AG08395 (cell line): ENCODE measurements at places on chromosomes 1 and 21.

- DNase-seq = no peak
These were observed 22.1 kb downstream of the CRYAA start for GRCh38 chr21:43190951-43191350.

DNA sequence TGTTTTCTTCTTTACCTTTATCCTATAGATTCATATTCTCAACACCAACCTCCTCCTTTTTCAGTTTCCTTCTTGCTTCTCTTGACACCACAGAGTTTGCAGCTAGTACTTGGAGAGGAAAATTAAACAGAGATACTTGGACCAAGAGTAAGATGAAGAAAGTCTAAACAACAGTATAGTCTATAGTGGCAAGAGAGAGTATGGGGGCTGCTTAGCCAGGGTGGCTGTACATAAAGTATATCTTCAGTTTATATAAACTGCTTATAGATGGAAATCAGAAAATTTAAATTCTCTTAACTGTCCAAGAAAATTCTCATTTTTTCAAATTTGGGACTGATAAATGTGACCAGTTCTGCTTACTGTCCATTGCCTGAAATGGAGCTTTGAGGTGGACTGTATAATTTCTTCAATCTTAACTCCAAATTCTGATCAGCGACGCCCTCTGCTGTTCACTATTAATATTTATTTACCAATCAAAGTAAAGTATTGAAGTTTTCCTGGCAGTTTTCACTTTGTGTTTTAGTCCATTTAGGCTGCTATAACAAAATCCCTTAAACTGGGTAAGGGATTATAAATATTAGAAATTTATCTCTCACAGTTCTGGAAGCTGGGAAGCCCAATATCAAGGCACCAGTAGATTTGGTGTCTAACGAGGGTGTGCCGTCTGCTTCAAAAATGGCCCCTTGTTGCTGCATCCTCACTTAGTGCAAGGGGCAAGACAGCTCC, 14.8 kb upstream of the METTL18 start:
- DNase-seq = peak; percentile 45

GRCh38 chr21:21019681-21020080, 21.5 kb downstream of the NCAM2 start:
- no peak for DNase-seq

GRCh38 chr1:165847486-165847885, 20.1 kb downstream of the UCK2 start:
- no peak for DNase-seq

GRCh38 chr1:61220536-61220935, 138.2 kb downstream of the NFIA start:
- DNase-seq = no peak

GRCh38 chr1:16148329-16149092, 7.4 kb downstream of the EPHA2 start:
- no peak for DNase-seq

DNA sequence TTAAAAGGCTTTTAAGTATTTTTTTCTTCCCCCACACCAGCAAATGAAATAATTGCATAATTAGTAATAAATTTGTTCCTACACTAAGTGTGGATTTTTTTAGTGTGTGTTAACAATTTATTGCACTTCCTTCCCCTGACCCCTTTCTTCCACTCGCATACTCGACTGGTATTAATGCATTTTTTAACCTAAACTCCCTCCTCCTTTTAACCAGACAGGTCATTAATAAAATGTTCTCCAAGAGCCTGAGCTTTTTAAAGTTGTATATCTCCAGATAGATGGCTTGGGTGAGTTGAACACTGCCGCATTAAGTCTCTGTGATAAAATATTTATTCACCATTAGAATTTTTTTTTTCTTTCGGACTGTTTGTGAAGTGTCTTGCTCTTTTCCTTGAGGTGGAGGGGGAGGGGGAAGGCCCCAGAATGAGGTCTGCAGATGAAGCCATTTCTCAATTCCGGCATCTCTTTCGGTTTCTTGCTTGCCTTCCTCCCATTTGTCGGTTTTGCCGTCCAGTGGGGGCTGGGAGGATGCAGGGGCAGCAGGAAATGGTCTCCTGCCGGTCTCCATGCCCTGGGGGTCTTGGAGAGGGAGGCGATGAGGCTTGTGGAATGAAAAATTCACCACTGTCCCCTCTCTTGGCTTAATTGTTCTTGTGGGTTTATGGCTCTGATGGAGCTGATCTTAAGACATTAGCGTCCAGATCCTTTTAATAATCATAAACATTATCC, 64.1 kb upstream of the ACTL8 start:
- DNase-seq = no peak

DNA sequence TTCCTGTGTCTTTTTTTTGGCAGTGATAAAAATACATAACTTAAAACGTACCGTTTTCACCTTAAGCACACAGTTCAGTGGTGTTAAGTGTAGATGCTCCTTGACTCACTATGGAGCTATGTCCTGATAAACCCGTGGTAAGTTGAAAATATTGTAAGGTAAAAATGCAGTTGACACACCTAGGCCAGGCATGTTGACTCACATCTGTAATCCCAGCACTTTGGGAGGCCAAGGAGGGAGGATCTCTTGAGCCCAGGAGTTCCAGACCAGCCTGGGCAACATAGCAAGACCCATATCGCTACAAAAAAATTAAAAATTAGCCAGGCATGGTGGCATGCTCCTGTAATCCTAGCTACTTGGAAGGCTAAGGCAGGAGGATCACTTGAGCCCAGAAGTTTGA, 73.6 kb upstream of the COG2 start:
- DNase-seq = no peak

DNA sequence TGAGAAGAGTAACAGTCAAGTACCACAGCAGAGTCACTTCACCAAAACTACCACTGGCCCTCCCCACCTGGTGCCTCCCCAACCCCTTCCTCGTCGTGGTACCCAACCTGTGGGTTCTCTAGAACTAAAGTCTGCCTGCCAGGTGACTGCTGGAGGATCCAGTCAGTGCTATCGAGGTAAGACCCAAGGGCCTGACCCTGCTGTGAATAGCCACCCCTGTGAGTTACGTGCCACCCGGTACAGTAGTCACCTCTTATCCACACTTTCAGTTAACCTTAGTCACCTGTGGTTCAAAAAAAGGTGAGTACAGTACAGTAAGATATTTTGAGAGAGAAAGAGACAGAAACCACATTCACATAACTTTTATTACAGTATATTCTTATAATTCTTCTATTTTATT, 16.5 kb downstream of the TTF2 start:
- no peak for DNase-seq

GRCh38 chr1:94538243-94538827, 3.2 kb downstream of the F3 start:
- DNase-seq = no peak

- DNase-seq = no peak
These were observed 206.9 kb downstream of the MATN1 start for GRCh38 chr1:30516485-30516858.

GRCh38 chr1:230226007-230226800, 159.2 kb downstream of the GALNT2 start:
- DNase-seq = no peak

DNA sequence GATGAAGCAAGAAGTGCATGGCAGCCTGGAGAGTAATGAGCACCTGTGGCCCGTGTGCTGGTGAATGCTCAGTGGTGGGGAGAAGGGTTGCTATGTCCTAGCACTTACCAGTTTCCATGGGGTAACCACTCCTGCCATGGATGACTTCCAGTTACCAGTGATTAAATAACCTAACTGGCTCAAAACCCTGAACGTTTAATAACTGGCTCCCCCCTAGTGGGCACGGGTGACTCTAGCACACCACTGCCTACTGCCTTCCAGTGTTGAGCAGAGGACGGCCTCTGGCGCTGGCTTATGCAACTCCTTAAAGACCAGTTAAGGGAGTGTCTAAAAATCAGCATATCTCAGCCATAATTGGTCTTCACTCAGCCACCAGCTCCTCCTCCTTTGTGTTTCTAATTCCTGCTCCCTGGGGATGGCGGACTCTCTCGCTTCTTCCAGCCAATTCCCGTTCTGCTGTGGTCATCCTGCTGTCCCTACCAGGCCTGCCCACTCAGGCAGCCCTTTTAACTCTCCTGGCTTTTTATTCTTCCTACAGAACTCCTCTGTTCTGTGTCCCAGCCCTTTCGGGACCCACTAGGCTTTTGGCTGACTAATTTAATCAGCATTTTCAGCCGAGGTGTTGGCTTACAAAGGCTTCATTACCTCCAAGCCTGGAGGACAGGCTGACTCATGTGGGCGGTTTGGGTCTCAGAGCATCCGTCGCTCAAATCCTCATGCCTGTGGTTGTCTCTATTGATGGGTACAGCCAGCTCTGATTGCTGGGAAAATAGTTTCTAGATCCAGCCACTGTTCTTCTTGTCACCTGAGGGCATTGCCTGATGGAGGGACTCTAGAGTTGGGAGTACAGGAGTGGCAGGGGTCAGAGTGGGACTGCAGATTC, 332.4 kb downstream of the CAMTA1 start:
- DNase-seq = peak; percentile 86

GRCh38 chr1:158146739-158147138, 34.0 kb upstream of the CD1D start:
- no peak for DNase-seq

- peak; percentile 86 for DNase-seq
These were observed at the start of gene TRABD2B for GRCh38 chr1:47997289-47998200. TSS of gene TRABD2B (minus strand) at chr1:47997385.

DNA sequence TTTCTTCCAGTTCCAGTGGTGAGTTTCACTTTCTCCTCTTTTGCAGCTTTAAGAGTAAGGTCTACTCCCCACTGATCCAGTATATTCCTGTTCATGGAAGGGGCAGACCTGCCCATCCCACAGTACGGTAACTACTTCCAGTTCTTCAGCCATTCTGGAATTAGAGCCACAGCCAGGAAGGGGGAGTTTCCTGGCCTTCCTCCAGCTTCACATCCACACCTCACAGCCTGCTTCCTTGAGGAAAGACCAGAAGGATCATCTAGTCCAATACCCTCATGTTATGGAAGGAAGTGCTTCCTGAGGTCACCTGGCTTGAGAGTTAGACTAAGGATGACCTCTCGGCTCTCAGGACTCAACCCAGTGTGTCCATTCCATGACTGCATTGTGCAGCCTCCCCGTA, 597.8 kb downstream of the KIF26B start:
- DNase-seq = no peak

DNA sequence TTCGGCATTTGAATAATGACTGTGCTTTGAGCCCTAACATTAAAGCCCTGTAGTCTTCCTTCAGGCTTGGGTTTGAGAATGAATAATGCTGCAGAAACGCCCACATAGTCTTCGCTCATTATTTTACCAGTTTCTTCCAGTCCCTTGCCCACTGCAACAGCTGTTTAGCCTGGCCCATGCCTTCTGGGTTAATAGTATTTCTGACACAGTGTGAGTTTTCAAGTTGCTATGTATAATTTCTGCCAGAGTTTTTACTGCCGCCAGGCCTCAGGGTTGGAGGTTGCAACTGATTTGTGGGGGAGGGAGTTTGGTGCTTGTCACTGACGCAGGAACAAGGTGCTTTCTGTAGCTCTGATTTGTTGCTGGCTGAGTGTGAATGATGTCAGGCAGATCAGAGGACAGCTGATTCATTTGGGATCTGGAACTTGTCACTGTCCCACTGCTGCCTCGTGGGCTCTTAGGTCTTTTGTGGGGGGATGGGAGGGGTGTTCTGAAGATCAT, 109.8 kb downstream of the MAST2 start:
- DNase-seq = peak; percentile 75

GRCh38 chr1:197519741-197520334, 251.8 kb downstream of the CRB1 start:
- DNase-seq = peak; percentile 31

DNA sequence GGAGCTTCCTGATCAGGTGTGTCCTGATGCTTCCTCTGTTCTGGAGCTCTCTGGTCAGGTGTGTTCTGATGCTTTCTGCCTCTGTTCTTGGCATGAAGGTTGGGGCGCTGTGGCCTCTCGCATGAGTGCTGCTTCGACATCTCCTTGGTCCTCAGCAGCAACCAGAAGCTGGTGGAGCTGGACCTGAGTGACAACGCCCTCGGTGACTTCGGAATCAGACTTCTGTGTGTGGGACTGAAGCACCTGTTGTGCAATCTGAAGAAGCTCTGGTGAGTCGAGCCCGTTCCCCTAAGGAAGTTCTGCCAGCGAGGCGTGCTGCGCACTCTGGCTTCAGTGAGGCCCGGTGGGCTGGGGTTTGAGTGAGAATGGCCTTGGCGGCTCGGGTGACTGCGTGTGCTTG, 18.0 kb downstream of the NLRP3 start:
- no peak for DNase-seq

GRCh38 chr1:223344491-223344890, 19.5 kb downstream of the SUSD4 start:
- DNase-seq = no peak

DNA sequence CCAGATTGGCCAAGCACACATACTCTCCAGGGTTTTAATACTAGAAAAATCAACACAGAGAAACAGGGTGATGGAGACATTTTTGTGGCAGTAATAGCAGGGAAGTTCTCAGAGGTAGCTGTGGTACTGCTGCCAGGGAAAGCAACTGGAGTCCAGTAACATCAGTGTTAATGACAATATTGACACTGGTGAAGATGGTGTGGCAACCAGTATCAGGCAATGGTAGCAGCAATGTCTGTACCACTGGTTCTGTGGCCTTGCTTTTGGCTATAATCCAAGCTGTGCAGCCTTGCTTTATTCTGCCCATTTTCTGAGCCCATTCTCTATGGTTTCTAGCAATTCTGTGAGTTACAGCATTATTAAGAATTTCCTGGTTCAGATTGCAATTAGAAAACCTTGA, 1.6 kb upstream of the SNX7 start:
- no peak for DNase-seq

DNA sequence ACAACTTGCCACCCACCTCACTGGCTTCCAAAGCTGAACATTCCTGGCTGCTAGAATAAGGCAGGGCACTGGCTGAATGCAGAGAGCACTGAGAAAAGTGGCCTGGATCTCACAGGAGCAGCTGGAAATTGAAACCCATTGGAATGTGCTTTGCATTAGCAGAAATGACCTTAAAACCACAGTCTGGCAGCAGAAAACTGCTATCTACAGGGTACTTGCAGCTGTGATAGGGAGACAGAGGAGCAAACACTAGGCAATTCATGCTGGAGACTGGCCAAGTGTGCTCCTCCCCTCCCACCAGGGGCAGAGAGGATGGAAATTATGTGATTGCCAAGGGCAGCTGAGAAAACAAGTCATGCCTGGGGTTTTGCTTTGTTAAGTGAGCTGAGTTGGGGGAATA, 47.2 kb downstream of the HSD3B1 start:
- peak; percentile 39 for DNase-seq

DNA sequence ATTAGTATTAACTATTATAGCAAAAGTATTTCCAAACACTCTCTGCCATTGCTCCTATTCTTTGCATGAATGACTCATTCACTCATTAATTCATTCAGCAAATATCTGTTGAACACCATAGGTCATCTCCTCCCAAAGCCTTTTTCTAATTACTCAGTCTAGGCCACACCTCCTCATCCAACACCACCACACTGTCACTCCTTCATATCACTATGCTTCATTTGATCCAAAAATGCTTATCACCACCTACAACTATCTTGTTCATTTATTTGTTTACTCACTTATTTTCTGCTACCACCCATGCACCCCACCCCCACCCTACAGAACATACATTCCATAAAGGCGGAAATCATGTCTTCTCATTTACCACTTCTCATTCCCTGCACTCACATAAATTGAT, 94.4 kb upstream of the TNFSF4 start:
- no peak for DNase-seq
